Glutamatergic neuron (in vitro differentiated cells): ENCODE measurements at places on chromosomes 12 and 14. TPM values are rescaled to one million over a fixed set of nuclear protein-coding genes. Genes with fewer than 3 reads are reported as not detected.

GRCh38 chr12:47634127-47634526 lies 71.7 kb downstream of the RPAP3 start:
- DNase-seq: no peak

DNA sequence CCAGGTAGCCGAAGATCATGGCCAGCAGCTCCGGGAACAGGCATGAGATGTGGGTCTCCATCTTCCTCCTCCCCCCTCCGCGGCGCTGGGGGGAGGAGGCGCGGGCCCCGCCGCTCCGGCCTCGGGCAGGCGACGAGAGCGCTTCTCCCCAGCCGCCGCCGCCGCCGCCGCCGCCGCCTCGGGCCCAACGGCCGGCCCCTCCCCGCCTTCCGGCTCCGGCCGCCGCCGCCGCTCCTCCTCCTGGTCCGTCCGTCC lies 448 bp downstream of the FBXL14 start:
- DNase-seq: no peak

GRCh38 chr14:68741839-68742470 lies 50.9 kb downstream of the ZFP36L1 start:
- no peak for DNase-seq

DNA sequence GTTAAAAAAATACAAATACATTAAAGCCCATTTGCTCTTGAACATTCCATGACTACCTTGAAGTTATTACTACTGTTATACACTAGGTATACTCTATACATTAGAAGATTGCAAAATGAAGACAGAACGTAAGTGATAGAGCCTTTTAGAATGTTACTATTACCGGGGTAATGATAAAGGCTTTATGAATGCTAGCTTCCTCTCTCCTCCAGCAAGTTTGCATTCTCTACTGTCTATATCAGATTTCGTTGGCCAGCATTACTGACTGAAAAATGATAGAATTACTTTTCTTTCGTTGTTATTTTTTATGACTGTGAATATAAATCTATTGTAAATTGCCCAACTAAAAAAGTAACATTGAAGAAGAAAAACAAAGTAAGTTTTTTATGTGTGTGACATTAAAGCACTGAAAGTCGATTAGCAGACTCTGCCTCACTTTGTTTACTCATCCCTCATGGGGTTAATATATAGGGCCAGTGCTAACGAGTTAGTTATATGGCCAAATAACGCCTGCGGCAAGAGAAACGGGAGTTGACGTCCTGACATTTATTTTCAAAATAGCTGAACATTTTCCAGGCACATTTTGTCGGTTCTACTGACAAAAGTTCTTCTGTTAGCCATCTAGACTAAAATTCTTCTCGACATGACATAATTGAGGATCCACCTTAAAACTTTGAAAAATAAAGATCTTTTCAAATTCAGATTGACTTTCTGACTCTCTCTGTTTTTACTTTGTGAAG lies 163.8 kb upstream of the KITLG start:
- DNase-seq: no peak

The KLHDC1 gene
- total RNA-seq: 0.98 TPM

DNA sequence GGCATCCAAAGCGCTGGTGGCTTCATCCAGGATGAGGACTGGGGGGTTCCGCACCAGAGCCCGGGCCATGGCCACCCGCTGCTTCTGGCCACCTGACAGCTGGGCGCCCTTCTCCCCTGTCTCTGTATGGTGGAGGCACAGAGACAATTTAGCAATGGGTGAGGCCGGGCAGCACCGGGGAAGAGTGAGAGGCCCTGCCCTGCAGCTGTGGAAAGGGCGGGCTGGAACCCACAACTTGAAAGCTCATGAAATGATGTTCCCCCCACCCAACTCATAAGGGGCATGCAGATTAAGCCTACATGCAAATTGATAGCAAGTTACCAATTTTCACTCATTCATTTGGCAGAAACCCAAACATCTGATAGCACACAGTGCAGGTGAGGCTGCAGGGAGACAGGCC lies 34.1 kb downstream of the ABCB9 start:
- no peak for DNase-seq

The FZD10 gene
- total RNA-seq: not detected

The EFS gene
- total RNA-seq: 90.4 TPM

DNA sequence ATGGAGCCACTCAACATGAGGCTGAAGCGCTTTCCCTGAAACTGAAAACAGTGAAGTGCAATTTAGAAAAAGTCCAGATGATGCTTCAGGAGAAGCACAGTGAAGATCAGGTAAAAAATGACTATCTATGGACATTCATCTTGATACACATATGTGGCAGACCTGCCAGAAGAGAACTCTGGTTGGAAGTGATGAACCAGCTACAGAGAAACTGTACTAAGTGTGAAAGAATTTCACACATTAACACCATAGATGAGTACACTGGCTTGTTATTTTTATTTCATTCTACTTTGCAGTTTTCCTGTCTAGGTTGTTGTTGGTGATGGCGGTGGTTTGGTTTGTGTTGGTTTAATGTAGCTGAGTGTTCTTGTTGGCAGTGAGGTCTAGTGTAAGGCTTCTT lies 174.7 kb downstream of the ESR2 start:
- DNase-seq: no peak

The STAB2 gene
- not detected for total RNA-seq

- DNase-seq: peak; percentile 80
These were observed 50.6 kb downstream of the LRCOL1 start for GRCh38 chr12:132559652-132560363.

DNA sequence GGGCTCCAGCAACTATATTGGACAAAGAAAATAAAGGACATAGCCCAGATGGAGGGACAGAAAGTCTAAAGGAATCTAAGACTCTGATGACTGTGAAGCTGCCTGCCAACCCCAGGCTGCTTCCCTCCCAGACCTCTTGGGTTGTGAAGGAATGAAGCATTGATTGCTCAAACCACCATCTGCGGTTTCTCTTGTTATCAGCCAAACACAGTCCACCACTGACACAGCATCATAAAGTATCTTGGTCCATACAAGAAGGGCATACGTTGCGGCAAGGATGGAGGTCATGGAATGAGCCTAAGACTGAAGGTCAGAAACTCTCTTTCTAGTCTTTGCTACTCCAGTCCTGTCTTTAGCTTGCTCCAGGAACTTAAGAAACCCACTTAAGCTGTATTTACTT lies 58.5 kb upstream of the PLXNC1 start:
- no peak for DNase-seq

DNA sequence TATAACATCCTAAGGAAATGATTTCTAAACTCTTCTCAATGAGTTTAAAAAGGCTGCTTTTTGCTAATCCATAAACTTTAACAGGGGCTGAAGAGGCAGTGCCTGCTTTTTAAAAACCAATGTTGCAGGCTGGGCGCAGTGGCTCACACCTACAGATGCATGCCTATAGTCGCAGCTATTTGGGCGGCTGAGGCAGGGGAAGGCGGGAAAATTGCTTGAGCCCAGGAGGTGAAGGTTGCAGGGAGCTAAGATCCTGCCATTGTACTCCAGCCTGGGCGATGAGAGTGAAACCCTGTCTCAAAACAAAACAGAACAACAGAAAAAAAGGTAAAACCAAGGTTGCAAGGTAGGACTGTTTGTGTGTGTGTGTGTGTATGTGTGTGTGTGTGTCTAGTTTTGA lies 531.2 kb downstream of the DIO2 start:
- DNase-seq: no peak

DNA sequence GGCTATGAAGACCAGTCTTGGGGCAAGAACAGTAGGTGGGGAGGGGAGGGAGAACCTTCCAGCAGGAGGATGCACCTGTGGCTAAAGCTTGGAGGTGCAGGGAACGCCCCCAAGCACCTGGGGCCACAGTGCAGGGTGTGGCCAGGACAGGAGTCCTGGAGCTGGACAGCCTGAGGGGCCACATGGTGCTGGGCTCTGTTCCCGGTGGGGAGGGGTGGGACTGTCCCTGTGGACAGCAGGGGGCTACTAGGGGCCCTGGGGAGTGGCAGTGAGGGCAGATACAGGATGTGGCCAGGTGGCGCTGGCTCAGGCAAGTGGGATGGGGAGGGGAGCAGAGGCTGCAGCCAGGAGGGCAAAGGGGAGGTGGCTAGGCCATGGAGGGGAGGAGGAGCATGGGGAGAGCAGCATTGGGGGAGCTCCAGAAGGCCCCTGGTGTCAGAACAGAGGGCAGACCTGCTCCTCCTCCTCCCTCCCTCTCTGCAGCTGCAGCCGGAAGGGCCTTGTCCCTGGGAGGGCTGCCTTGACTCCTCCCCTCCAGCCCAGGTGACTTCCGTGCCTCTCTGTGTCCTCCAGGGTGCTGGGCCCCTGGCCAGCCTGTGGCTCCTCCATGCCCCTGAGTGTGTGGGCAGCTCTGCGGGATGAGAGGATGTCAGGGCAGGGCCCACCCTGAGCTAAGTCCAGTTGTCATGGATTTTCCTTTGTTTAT lies 68.4 kb upstream of the DLK1 start:
- DNase-seq: no peak

The ZC2HC1C gene
- total RNA-seq: 3.2 TPM

DNA sequence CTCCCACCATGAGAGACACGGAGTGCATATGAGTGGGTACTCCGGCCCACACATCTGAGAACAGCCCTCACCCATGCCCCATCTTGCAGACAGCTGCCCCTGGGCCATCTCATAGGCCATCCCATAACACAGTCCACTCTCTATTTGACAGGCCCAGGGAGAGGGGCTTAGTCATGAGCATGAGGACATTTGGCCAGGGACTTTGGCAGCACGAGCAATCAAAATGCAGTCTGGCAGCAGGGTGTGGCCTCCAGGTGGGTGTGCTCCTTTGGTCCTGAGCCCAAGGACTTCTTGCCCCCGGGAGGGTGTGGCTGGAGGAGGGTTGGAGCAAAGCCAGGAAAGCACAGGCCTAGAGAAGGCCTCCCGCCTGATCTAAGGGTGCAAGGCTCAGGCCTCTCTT lies 25.6 kb downstream of the EMP1 start:
- no peak for DNase-seq

GRCh38 chr12:13437541-13437940 lies 241.0 kb downstream of the EMP1 start:
- no peak for DNase-seq

The KRT72 gene
- not detected for total RNA-seq

- peak; percentile 91 for DNase-seq
These were observed 118.2 kb downstream of the AACS start for GRCh38 chr12:125183187-125184067.

DNA sequence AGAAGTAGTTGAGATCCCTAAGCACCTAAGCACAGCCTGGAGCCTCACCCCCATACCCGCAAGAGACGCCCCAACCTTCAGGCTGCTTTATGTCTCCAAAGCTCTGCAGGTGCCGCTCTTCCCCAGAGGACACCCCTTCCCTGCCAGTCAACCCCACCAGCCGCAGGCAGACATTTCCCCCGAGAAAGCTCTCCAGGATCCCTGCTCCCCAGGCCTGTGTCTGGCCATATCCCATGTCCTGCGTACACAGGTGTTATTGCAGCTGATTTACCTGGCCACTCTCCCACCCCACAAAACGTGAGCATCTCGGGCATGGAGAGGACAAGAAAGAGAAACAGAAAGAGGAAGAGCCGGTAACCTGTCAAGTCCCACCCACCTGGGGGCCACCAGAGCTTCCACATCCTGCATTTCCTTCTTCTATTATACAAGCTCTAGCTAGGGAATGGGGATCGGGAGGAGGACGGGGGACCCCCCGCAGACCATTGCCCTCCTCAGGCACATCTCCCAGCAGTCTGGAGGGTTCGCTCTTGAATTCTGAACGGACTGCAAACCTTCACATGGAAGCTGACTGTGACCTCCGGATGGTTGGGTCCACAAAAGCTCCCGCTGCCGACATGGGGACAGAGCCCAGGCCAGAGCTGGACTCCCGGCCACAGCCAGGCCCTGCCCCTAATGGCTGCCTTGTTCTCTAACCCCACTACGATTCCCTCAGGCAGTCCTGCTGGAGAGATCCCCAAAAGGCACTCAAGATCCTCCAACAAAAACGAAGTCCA lies 17.6 kb downstream of the CCDC88C start:
- no peak for DNase-seq

- no peak for DNase-seq
These were observed 108.7 kb downstream of the TTC8 start for GRCh38 chr14:88933191-88933590.

The YAF2 gene
- total RNA-seq: 52.5 TPM

The TAS2R19 gene
- 7.9 TPM for total RNA-seq

GRCh38 chr14:49865431-49865859 lies 12.9 kb upstream of the NEMF start:
- DNase-seq: peak; percentile 90

DNA sequence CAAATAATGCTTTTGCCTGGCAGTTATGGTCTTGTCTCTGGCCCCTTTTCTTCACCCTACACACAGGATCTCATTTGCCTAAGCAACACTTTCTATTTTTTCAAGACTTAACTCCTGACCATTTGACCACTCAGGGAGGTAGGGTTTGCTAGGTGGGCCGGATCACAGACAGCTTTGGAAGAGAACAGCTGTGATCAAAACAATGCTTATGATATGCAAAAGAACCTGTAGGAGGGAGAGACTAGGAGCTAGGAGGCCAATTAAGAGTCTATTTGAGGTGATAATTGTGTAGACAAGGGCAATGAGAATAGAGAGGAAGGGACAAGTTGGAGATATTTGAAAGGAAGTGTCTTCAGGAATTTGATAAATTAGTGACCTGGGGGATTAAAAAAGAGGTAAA lies 12.3 kb upstream of the DACT1 start:
- no peak for DNase-seq

The TSPAN8 gene
- 1.6 TPM for total RNA-seq

The NTN4 gene
- total RNA-seq: 0.59 TPM

DNA sequence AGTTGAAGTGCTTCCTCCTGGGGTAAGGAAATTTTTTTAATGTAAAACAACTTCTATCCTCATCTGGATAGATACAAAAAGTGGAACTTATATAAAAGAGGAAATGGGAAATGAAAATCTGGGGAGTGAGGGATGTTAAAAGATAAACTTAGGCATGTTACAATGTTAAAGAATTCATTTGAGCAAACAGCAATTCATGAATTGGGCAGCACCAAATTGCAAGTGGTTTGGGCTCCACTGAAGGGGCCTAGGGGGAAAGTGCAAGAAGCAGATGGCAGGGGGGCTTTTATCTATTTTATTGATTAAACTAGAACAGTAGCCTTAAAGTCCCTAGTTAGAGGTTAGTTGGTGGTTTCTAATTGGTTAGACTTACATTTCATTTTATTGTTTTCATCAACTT lies 118.1 kb upstream of the NAP1L1 start:
- DNase-seq: no peak

DNA sequence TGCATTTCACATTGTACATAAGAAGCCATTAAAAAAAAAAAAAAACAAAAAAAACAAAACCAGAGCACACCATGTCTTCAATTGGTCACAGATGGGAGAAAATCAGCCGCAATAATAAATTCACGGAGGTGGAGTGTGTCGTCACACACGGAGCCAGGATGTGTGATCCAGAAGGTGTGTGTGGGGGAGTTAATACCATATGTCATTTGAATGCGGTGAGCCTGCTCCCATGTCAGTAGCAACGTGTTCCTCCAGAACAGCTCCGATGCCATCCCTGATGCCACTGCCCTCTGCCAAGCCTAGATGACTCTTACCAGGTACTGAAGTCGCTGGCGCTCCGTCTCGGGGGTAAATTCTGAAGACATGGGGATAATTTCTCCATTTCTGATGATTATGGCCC lies 197.8 kb downstream of the PPM1H start:
- no peak for DNase-seq

The DTX3 gene
- total RNA-seq: 99.6 TPM

- peak; percentile 40 for DNase-seq
These were observed 76.8 kb downstream of the HSD17B6 start for GRCh38 chr12:56839915-56840325.
